ENCODE measurements at places on chromosomes 1 and 21.

DNA sequence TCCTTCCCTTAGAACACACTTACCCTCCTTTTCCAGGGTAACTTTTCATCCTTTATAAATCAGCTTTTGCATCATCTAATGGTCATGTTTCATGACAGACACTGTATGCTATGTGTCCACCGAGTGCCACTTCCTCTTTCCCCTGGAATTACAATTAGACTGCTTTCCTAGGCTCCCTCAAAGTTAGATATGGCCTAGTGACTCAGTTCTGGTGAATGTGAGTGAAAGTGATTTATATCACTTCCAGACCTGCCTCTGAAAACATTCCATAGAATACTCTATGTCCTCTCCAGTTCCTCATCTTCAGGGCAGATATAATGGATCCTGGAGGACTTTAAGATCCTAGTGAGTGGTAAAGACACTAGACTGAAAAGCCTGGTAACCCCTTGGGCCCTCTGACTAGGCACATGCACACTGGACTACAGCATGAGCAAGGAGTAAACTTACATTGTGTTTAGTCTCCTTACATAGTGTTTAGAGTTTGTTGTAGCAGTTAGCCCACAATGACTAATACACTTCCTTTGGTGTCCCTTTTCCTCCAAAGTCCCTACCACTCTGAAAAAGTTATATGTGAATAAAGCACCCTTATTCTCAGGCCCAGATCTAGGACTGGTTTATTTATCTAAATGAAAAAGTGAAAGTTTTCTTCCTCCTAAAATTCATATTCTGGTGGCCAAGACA lies 59.3 kb downstream of the GPR88 start:
- peak; percentile 60 for DNase-seq

DNA sequence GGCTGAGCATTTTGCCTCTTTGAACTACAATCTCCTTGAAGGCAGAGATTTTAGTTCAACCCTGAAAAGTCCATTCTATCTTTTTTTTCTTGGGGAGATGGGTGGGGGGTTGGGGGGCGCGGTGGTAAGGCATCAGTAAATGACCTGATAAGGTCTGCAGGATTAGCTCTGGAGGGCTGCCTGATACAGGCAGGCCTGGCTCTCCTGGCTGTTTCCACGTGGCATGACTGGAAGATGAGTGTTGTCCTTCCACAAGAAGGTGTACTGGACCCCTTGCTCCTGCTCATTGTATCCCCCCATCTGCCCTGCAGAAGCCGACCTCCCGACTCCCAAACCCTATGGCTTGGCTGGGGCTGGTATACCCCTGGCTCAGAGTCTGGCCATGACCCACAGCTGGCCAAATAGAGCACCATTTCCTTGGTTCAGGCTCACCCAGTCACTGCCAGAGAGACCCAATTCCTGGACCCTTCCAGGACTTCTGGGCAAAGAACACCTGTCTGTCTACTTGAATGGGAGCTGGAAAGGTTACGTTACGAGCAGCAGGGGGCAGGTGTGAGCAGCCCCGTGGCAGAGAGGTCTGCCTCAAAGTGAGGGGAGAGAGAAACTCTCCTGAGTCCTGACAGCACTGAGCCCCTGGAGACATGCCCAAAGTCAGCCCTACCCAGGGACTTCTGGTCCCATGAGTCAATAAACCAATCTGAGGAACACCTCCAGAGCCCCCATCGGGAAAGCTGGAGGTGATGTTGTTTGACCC lies 17.0 kb downstream of the DHRS3 start:
- DNase-seq = peak; percentile 12

DNA sequence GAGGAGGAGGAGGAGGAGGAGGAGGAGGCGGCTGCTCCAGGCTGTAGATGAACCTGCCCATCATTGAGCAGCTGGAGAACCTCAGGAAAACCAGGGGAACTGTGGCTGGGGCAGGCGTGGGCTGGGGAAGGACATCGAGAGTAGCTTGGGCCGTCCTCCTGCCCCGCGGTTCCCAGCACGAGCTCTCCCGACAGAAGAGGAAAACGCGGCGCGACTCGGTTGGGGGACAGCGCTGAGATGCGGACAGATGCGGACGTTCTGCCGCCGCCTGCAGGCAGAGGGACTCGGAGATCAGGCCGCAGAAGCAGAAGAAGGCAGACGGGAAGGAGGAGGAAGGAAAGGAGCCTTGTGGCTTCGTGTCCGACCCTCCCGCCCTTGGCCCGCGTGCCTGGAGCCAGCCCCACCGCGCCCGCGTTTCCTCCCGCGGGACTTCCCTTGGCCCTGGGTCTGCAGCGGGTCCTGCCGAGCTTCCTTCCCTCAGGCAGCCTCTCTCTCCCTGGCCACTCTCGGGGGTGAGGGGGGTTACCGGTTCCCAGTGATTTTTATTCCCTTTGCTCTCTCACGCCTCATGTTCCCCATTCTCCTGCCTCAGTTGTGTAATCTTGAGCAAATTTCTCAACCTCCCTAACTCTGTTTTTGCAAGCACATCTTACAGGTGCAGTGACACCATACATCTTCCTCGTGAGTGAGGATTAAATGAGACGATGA lies 1.7 kb upstream of the TNFRSF9 start:
- peak; percentile 88 for DNase-seq

DNA sequence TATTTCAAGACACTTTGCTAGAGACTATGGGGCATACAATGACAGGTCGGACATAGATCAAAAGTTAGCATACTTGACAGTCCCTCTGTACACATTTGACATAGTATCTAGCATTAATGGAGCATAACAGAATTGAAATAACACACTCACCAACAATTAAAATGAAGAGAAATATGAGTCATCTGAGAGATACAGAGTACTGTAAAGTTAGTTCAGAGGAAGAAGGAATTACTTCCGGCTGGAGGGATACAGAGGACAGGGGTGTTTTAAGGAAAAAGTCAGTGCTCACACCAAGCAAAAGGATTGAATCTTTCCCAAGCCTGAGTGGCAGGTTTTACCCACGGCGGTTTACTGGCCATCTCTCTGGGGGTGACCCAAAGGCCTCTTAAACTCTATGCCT lies 2.4 kb downstream of the ZMYND12 start:
- DNase-seq = no peak

GRCh38 chr1:17851056-17851455 lies 95.9 kb downstream of the ACTL8 start:
- DNase-seq = no peak

DNA sequence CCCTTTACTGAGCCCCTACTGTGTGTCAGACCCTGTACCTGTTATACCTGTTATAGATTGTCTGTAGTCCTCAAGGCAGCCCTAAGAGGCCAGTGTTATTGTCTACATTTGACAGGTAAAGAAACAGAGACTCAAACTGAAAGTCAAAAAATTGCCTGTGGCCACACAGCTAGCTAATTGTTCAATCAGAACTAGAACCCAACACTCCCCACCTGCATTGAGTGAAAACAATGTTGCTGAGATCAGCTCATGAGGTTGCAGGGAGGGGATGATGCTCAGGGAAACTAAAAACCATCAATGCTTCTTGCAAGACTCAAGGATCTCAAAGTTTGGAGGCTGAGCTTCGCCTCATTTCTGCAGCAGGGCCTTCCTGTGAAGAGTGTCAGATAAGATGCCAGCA lies 109.5 kb upstream of the LMO4 start:
- DNase-seq = no peak

GRCh38 chr1:236140705-236141446 lies 1.5 kb upstream of the GPR137B start:
- no peak for DNase-seq

- no peak for DNase-seq
These were observed 2.5 kb downstream of the SEMA4A start for GRCh38 chr1:156155756-156156510.

GRCh38 chr1:107264007-107264406 lies 123.2 kb downstream of the NTNG1 start:
- DNase-seq = no peak

- no peak for DNase-seq
These were observed 15.5 kb downstream of the EEIG2 start for GRCh38 chr1:108575375-108575774.

- no peak for DNase-seq
These were observed 126.1 kb upstream of the KIAA1614 start for GRCh38 chr1:180786624-180787023.

DNA sequence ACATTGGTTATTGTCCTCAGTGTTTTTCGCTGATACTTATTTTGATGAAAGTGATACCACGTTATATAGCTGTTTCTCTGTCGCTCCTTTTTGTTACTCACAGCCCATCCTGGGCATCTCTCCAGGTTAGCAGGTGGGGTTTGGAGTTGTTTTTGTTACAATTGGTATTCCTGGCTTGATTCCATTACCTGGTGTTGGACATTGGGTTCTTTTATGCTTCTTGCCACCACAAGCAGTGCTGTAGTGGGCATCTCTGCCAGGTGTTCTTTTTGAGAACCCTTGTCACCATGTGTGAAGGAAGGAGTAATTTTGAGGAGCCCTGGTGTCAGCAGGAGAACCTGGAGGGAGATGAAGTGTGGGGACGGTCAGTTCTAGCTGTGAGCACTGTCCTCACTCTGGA lies 47.5 kb upstream of the PWP2 start:
- DNase-seq = no peak

- no peak for DNase-seq
These were observed 58.6 kb downstream of the DDR2 start for GRCh38 chr1:162690672-162691434.

DNA sequence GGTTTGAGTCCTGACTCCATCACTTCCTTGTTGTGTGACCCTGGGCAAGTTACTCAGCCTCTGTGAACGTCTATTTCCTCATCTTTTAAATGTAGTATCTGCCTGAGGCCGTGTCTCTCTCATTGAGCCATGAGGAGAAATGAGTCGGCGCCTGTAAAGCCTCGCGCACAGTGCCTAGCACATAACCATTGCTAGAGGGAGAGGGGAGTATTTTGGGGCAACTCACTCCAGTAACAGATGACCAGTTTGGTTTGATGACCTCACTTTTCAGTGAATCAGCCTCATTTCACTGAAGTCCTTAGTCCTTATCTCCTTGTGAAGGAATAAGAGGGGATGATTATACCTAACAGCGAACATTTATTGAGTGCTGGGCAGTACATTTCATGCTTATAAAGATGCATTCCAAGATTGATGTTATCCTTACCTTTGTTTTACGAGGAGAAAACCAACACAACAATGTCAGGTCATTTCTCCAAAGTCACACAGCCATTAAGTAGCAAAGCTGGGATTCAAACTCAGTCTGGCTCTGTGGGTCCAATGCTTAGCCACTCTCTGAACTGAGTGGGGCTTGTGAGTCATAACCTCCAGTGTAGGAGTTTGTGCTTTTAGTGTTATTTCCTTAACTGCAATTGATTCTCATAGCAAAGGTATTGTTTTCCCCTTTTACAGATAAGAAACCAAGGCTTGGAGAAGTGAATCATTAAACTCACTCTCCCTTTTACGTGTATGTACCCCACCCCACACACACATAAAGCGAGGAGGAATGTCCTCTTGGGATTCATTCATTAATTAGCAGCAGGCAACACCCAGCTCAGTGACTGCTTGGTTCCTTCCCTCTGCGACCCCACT lies 25.9 kb downstream of the KCNC4 start:
- DNase-seq = peak; percentile 90

GRCh38 chr1:91070298-91070697 lies 48.5 kb upstream of the ZNF644 start:
- DNase-seq = no peak

GRCh38 chr1:233394860-233395717 lies 67.6 kb downstream of the MAP3K21 start:
- DNase-seq = peak; percentile 57

All from AML-193 (cell line).